ENCODE measurements at places on chromosomes 1 and 21. TPM values are rescaled to one million over a fixed set of nuclear protein-coding genes. Genes with fewer than 3 reads are reported as not detected.

GRCh38 chr1:44413740-44414139, 8.7 kb downstream of the RNF220 start:
- no peak for DNase-seq

GRCh38 chr1:11682287-11682771, 1.4 kb upstream of the MAD2L2 start:
- no peak for DNase-seq

- no peak for DNase-seq
Observed at GRCh38 chr1:93702111-93702827, 20.6 kb upstream of the BCAR3 start.

DNA sequence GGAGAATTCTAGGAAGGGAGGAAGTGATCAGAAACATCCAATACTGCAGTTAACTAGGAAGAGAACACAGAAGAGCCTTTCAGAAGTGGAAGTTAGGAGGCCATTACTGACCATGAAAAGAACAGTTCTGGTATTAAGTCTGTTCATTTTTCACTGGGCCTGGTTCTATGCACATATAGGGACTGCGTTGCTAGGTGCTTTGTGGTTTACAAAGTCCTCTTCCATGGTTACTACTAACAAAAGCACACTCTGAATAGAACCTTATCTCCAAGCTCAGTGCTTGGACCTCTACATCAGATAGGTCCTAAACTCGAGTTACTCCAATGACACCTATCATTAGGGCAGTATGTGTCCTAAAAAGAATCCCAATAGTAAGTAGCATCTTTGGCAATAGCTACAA, 75.4 kb downstream of the RPAP2 start:
- no peak for DNase-seq

DNA sequence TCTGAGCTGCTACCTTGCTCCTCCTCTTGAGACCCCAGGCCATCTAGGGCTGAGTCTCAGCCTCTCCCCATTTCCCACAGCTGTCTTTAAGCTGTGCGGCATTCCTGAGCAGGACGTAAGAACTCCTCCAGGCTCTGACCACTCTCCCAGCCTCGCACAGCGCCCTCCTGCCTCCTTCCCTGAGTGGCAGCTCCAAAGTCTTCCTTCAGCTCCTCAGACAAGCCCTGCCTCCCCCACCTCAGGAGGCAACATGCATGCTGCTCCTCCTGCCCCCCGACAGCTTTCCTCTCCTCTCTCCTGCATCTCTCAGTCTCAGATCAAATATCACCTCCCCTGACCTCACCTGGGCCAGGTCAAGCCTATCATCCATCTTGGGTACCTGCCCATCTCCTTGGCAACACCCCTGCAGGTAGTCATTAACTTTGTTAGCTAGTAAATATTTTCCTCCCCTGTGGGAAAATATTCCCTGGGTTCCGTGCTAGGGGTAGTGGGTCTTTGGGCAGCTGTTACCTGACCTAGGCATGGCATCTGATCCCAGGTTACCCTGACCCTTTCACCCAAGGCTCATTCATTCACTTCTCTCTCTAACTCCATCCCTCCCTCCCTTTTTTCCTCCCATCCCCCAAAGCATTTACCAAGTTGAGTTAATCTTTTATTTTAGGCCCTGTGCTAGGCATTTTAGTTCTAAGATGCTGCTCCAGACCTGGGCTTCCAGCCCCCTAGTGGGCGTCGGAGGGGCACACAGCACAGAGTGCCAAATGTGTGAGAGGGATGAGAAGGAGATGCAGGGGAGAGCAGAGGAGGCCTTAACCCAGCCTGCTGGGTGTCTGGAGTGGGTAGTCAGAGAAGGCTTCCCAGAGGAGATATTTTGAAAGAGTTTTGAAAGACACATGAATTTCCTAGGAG, 419.9 kb downstream of the PTPRU start:
- no peak for DNase-seq

DNA sequence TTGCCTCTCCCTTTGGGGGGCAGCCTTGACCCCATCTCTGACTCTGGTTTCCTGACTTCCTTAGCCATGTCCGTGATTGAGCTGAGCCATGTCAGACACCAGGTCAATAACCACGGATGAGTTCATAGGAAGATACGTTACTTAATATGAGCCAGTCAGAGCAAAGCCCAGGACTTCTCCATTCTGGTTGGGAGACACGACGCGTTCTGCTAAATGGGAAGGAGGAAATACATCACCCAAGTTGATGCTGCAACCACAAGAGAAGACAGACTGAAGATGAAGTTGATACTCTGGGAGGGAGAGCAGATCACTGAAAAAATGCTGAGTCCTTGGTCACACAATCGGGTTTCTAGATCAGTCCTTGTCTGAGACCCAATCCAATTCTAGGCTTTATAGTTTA, 90.9 kb downstream of the MATN1 start:
- no peak for DNase-seq

Gene IVL
- not detected for polyA plus RNA-seq

DNA sequence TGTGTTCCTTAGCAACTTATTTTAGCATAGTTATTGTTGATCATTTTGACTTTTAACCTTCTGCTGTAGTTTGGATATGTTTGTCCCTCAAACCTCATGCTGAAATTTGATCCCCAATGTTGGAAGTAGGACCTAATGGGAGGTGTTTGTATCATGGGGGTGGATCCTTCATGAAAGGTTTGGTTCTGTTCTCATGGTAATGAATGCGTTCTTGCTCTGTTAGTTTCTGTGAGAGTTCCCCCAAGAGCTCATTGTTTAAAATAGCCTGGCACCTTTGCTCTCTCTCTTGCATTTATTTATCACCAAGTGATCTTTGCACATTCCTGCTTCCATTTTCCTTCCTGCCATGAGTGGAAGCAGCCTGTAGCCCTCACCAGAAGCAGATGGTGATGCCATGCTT, 372.1 kb upstream of the VAMP3 start:
- DNase-seq: no peak

DNA sequence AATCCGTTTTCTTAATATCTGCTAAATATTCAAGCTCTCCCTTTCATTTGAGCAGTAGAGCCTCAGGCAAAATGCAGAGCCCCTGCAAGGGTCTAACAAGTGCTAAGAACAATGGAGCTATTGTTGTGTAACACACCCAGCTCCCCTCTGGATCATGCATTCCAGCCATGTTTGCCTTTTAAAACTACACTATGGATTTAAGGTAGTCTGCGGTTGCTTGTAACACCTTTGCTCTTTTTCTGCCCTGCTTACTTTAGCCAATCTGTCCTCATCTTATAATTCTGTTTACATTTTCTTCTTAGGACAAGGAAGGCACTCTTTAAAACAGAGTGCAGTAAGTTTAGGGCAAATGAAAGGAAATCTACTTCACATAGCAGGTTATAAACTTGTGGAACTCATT, 60.0 kb upstream of the C1orf105 start:
- DNase-seq: no peak

GRCh38 chr21:37514038-37514667, 147.6 kb downstream of the DYRK1A start:
- DNase-seq: no peak

DNA sequence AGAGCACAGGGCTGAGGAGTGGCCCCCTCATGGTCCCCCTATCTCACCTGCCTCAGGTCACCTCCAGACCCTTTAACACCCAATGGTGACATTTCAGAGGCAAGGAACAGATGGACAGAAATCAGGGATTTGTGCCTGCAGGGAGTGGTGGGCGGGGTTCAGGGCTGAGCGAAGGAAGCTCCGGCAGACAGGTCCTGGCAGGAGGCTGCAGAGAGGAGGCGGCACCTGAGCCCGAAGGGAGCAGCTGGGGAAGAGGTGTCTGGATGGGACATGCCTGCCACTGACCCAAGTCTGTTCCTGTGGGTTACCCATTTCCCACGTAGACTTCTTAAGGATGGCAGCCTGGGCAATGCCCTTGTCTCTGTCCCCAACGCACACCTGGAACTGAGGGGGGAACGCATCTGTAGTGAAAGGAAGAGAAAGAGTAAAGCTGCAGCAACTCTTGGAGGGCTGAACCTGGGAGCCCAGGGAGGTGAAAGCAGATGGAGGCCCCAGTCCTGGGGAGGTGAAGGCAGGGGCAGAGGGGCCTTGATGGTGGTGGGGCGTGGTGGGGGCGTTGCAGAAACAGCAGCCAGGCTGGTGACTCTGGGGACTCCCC, 61.6 kb upstream of the ADARB1 start:
- no peak for DNase-seq

GRCh38 chr1:32500387-32501209, 35.7 kb downstream of the ZBTB8B start:
- DNase-seq: no peak

DNA sequence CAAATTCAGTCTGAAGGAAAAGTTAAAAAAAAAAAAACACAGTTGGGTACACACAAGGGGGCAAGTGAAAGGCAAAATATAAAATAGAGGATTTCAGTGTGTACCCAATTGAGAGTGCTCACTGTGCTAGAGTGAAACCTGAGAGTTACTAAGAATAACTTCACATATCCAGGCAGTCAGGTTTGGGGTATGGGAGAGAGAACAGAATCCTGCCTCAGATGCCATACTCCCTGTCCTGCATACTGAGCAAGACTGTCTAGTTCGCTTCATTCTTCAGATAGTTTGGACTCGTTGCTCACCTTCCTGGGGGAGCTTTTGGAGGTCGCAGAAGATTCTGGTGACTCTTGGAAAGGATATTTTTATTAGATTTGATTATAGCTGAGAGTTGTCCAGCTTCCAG, 20.4 kb downstream of the CEP85 start:
- no peak for DNase-seq

Gene FCRL4
- not detected for polyA plus RNA-seq

Gene GPR37L1
- polyA plus RNA-seq: not detected

DNA sequence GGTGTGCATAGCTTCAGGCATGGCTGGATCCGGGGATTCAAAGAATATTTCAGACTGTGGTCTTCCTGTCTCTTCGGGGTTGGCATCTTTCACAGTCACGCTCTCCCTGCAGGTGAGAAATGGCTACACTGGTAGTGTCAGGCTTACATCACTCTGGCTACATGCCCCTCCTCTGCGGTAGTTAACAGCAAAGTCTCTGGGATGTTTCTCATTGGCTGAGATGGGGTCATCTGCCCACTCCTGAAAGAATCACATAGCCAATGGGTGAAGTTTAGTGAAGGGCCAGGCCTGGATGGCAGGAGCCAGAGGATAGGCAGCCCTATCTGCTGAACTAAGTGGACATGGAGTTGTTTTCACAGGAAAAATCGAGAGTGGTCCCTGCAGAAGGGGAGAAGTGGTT, 356.5 kb downstream of the MATN1 start:
- DNase-seq: no peak

GRCh38 chr1:198024782-198025181, 107.6 kb downstream of the LHX9 start:
- DNase-seq: no peak

Gene MYOG
- not detected for polyA plus RNA-seq

Gene FMN2
- polyA plus RNA-seq: 14.6 TPM

Gene OR2T12
- not detected for polyA plus RNA-seq

Gene TP73
- polyA plus RNA-seq: not detected

Gene PGLYRP4
- not detected for polyA plus RNA-seq

Gene PLA2G2A
- polyA plus RNA-seq: not detected

Gene ZBTB18
- 12.7 TPM for polyA plus RNA-seq

Gene DENND2C
- 0.87 TPM for polyA plus RNA-seq

Gene E2F2
- polyA plus RNA-seq: 0.11 TPM

DNA sequence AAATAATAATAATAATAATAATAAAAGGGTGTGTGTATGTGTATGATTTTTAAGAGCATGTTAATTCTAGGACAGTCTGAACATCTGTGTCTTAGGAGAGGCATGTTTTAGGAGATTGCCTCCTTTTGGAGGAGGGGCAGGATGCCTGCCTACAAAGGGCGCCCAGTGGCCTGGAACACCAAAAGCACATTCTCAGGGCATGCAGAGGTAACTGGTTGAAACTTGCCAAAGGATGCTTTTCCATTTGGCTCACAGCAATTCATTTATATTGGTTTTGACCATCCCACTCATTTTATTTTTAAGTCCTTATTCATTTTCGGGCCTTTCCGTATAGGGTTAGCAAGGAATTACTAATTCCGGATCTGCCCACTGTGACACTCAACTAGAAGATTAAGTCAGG, 21.1 kb upstream of the LAMC2 start:
- no peak for DNase-seq

Gene LYPD8
- polyA plus RNA-seq: not detected

Gene GPR61
- not detected for polyA plus RNA-seq

DNA sequence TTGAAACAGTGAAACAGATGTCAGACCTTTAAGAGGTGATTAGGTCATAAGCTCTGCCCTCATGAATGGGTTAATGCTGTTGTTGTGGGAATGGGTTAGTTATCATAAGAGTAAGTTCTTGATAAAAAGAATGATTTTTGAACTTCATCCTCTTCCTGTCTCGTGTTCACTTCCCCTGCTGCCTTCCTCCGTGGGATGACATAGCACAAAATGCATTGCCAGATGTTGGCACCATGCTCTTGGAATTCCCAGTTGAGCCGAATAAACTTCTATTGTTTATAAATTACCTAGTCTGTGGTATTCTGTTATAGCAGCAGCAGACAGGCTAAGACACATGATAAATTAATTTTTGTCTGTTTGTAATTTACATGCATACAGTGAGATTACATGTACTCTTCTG, 112.0 kb upstream of the LRRC7 start:
- DNase-seq: no peak

Gene LAD1
- not detected for polyA plus RNA-seq

DNA sequence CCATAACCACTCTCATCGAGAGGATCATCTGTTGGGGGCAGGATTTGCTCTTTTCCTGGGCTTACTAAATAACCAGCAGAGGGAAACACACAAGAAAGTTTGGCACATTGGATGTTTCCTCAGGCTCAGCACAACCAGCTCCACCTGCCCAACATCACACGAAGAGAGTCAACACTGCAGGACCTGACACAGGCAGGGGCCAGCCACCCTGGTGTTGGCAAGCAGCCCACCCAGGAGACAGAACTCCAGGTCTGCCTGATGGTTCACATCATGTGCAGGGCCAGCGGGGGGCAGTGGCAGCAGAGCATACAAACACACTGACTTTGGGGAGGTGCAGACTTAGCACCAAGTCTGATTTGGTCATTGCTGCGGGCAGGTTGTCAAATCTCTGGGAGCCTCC, 182.3 kb upstream of the GALNT2 start:
- DNase-seq: no peak

Gene CNTN2
- polyA plus RNA-seq: not detected

Gene SPATA46
- polyA plus RNA-seq: not detected

Gene FAM72C
- polyA plus RNA-seq: 0.71 TPM

Gene ANKRD65
- 0.31 TPM for polyA plus RNA-seq

Gene GPR25
- polyA plus RNA-seq: not detected

DNA sequence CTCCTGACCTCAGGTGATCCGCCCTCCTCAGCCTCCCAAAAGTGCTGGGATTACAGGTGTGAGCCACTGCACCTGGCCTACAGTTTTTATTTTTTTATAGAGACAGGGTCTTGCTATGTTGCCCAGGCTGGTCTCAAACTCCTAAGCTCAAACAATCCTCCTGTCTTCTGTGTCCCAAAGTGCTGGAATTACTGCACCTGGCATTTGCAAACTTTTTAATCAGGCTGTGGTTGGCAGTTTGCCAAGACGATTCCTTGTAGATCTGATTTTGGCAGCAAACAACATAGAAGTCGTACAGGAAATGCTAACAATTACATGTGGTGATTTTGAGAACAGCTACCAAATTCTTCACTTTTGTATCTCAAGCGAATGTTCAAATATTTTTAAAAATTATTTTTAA, 10.1 kb downstream of the RBP7 start:
- DNase-seq: no peak

Measured in BJ (cell line).